ENCODE measurements at places on chromosomes 5 and 9.

DNA sequence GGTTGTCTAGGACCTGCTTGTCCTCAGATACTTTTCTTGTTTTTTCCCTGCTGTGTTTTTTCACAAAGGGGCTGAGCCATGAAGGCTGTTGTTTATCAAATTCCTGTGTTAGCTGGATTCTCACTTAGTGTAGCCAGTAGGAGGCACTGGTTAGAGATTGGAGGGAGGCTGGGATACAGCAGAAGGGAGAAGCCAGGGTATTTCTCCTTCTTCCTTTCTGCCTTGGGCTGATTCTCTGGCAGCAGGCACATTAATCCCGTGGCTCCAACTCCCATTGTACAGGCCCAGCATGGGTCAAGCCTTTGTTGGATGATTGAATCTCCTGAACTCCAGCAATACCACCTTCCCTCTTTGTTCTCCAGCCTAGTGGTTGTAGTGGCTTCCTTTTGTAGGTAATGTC is 46.4 kb upstream of the FAM170A start:
- DNase-seq, result no peak

DNA sequence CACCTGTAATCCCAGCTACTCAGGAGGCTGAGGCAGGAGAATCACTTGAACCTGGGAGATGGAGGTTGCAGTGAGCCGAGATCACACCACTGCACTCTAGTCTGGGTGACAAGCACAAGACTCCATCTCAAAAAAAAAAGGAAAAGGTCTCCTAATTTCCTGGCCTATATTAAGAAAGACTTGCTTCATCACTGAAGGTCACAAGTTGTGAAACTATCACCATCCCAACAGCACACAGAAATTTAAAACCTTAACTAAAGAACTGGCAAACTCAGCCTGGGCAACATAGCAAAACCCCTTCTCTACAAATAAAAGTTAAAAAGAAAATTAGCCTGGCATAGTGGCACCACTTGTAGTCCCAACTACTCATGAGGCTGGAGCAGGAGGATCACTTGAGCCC is 17.2 kb downstream of the FRMD3 start:
- DNase-seq, result no peak

GRCh38 chr5:149397530-149397929 is 18.4 kb upstream of the IL17B start:
- no peak for DNase-seq

DNA sequence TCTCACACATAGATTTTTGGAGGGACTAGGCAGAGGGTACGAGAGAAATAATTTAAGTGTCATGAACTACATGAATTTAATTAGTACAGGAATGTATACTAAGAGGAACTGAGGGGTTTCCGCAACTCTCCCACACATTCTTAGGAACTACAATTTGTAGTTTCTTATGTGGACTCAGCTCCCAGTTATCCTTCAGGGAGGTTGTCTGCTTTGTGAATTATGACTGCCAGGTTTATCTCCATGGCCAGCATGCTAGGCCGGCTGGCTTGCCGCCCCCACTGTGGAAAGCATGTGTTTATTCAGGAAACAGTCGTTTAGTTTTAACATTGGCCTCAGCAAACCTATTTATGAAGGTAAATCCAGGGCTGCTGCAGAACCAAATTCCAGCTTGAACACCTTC is 415.0 kb downstream of the KCTD16 start:
- no peak for DNase-seq

DNA sequence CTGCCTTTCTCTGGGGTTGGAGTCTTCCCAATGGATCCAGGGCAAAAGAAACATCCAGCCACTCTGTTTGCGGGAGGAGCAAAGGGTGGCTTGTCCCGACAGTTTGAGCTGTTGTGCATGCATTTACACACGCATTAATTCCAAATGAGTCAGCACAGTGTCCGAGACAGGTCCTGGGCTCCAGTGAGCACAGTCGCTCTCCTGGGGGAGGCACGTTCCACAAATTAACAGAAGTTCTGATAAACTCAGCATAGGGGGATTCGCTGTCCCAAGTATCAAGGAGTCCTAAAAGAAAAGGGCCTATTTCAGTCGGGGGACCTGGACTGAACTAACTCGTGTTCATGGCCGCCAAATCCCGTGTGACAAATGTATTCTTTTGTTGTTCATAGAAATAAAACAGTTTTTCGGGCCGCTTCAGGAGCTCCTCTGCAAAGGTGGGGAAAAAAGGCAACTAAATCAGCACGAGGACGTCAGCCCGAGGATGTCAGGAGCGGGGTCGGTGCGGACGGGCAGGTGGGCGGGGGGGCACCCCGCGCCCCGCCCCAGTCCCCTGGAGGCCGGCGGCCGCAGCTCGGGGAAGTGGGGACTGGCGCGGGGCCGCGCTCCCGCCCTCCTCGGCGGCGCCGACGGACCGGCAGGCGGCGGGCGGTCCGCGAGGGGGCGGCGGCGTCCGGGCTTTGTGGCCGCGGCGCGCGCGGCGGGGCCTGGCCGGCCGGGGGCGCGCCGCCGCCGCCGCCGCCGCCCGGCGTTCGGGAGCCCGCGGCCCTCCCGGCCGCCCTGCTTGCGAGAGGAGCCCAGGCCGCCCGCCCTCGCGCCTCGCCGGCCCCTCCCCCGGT is at the start of gene MSANTD3:
MSANTD3 (plus strand) TSS at position 614 of the 836 bp plus-strand sequence. CDS start 14,796 bp downstream, outside the sequence.
- peak; percentile 36 for DNase-seq

GRCh38 chr5:28750251-28750650 is 1711.9 kb upstream of the CDH9 start:
- DNase-seq, result no peak

All from NCI-H187 (cell line).